ENCODE measurements at places on chromosomes 1 and 21. TPM values are rescaled to one million over a fixed set of nuclear protein-coding genes. Genes with fewer than 3 reads are reported as not detected.

DNA sequence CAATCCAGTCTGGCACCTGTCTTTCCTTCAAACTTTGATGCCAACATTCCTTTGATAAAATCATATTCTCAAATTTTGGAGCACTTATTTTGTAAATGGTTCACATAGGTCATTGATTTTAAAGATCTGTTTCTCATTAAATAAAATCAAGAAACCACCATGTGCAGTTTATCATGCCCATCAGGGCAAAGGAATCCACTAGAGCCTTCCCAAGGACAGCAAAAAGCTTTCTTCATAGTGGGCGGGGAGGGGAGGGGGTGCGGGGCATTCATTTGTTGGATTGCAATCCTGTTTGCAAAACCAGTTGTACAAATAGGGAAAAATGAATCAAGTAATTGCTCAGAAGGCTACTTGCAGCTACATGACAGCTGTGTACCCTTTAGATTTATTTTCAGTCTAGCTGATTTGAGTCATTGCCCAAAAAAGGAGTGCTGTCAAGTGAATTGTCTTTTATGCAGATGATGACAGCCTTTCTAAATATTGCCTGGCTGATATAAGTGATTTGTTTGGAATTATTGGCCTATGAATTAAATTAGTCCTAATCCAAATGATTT lies 23.0 kb downstream of the LRRC8B start:
- no peak for DNase-seq

DNA sequence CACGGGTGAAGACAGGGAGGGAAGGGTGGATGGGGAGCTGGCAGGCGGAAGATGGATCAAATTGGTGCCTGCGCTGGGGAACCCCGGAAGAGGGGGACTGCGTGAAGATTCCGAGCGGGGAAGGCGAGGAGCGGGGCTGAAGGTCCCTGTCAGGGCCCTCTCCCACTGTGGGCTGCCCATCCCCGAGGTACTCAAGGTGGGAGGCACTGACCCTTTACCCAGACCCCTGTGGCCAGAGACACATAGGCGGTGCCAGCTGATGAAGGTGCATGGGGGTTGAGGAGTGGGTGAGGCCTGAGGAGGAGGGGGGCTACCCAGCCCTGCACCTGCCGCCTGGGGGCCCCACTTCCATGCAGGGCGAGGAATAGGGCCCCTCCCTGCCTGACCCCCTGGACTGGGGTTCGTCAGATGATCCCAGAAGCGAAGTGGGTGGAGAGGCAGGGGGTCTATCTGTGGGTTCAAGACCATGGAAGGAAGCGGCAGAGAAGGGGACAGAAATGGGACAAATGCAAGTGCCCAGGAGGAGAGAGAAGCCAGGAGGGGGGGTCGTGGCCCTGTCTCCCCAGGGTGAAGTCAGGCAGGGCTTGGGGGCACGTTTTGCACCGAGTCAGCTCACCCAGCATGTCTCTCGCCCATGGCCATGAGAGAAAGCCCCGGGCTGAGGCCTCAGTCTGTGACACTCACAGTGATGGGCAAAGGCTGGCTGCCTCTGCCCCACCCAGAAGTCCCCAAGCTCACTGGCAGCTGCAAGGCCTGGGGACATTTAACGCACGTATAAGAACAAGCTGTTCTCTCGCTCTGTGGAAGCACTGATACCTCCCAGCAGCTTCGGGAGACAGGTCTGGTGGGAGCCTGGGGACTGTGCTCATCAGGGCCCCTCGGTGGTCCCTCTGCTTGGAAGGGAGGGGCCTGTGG lies 7.0 kb upstream of the MMEL1 start:
- no peak for DNase-seq

DNA sequence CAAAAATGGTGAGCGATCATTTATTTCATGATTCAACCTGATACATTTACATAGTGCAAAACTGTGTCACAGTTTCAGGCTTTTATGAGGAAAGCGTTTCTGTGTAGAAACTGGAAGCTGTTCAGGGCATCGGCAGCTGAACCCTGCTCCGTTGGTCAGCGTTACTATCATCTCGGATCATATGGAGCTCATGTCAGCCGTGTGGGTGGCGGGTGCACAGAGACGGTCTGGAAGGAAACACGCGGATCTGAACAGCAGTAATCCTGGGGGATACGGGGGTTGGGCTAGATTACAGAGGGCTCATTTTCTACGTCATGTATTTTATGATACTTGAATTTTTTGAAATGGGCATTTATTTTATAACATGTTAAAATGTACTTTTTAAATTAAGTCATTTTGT lies 15.1 kb downstream of the C1orf174 start:
- DNase-seq: no peak

DNA sequence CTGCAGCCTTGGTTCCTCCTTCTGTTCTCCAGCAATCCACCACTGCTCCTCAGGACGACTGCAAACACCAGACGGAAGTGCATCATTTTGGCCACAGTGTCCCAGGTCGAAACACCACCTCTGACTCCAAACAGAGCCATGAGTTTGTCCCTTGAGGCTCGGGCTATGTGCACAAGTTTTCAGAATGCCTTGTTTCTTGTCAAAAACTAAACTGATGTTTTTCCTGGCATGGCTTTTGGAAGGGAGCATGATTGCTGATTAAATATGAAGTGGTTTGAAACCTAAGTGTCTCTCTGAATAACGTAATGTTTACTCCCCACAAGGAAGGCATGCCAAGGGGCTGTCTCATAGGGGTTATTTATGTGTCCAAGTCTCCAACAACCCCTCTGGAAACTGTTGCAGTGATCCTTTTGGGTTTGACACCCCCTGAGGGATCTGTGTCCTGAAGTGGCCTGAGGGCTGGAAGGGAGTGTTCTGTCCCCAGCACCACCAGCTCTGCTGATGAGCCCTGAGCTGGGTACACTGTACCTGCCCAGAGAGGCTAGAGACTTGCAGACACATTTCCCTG lies 132.7 kb downstream of the PLPP3 start:
- DNase-seq: no peak

GRCh38 chr1:154863315-154864174 lies 6.5 kb downstream of the KCNN3 start:
- DNase-seq: peak; percentile 85

DNA sequence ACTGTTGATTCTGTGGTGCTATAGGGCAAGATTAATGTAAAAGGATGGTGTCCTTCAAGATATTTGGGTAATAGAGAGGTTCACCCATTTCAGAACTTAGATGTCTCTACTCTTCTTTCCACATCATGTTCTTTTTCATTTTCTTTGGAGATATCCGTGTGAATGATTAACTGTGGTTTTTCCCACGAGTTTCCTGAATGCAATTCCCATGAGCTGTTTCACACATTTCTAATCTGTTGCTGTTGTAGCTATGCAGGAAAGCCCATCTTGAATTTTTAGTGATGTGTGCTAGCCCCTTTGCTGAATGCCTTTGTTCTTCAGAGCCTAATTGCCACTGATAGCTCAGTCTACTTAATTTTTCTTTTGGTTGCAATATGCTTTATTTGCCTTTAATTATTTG lies 27.6 kb downstream of the SNX27 start:
- DNase-seq: peak; percentile 28

Gene CLCA1
- polyA plus RNA-seq: not detected

Gene TEX38
- 0.32 TPM for polyA plus RNA-seq

Gene FOXD2
- polyA plus RNA-seq: 0.23 TPM

Gene SPRR2G
- not detected for polyA plus RNA-seq

All from GM12878 (cell line).